ENCODE measurements at places on chromosomes 5 and 9.

DNA sequence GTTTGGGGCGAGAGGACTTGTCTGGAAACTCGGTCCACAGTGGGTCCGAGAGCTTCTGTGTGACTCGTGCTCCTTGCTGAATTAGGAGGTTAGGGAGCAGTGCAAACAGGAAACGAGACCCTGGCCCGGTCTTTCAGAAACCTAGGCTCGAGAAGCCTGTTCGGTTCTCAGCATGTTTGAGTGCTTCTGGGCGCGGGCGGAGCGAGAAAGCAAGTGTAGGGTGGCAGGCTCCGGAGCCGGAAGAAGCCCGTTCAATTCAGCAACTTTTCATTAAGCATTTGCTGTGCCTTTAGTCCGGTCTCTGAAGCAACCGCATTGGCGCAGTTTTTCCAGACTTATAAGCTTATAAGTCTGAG is 547 bp downstream of the CLTA start:
- no peak for DNase-seq

DNA sequence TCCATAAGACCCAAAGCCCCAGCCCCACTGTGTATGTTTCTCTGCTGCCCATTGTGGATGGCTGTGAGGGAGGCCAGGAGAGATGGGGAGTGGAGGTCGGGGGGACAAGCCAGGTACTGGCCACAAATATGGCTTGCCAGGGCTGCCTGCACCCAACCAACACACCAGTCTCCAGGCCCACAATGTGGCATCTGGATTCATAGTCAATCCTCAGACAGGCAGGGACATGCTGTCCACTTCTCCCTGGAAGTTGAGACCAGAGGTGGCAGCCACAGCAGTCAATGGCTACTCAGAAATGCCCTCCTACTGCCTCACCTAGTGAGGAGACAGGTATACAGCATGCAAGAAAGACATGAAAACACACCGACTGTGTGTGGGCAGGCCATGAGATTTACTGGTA is 61.2 kb upstream of the SLC25A51 start:
- no peak for DNase-seq

- DNase-seq = no peak
Measured at GRCh38 chr5:5050801-5051200, 89.3 kb upstream of the ADAMTS16 start.

GRCh38 chr5:100828071-100828897 is 74.8 kb downstream of the ST8SIA4 start:
- DNase-seq = no peak

DNA sequence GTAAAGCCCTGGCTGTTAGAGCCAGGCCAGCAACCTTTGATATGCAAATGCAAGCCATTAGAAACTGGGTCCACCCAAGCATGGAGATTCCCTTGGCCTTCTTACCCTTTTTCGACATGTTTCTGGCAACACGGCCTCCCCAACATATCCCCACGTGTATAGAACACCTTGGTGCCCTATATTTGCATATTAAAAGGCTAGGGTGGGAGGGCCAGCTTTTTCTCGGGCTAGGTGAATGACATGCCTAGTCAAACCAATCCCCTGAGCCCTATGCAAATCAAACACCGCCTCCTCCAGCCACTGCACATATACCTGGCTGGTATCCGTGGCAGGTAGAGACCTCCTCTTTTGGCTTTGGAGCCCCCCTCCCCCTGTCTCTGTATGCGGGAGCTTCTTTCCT is 55.6 kb upstream of the ZFR start:
- no peak for DNase-seq

- DNase-seq = peak; percentile 12
Measured at GRCh38 chr5:170221327-170221741, 11.5 kb upstream of the C5orf58 start.

GRCh38 chr5:124457101-124457500 is 289.3 kb downstream of the ZNF608 start:
- DNase-seq = no peak

- DNase-seq = no peak
Measured at GRCh38 chr9:2107906-2108451, 92.8 kb downstream of the SMARCA2 start.

- no peak for DNase-seq
Measured at GRCh38 chr5:52674815-52675545, 112.7 kb upstream of the ITGA1 start.

DNA sequence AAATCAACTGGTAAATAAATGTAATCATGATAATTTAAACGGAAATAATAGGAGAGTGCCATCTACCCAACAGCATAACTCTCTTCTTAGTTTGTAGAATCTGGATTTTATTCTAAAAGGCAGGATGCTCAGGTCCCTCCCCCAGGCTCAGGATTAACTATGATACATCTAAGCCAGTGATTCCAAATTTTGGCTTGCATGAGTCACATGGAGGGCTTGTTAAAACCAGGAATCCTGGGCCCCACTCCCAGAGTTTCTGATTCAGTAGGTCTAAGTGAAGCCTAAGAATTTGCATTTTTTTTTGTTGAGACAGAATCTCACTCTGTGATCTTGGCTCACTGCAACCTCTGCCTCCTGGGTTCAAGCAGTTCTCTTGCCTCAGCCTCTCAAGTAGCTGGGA is 62.3 kb upstream of the ZFR start:
- no peak for DNase-seq

GRCh38 chr5:16574789-16575721 is 41.7 kb downstream of the RETREG1 start:
- DNase-seq = no peak

GRCh38 chr5:159059722-159060121 is 40.0 kb downstream of the EBF1 start:
- DNase-seq = no peak

All from NCI-H1105 (cell line).